ENCODE measurements at places on chromosomes 12 and 14.

- no peak for DNase-seq
Observed at GRCh38 chr14:98847521-98848468, 424.2 kb downstream of the BCL11B start.

GRCh38 chr14:63493246-63493645 is 49.9 kb downstream of the PPP2R5E start:
- no peak for DNase-seq

GRCh38 chr12:12315838-12316237 is 34.2 kb downstream of the MANSC1 start:
- DNase-seq, result no peak

GRCh38 chr14:80278293-80279023 is 67.2 kb upstream of the DIO2 start:
- DNase-seq, result no peak

GRCh38 chr12:11729008-11729407 is 79.5 kb downstream of the ETV6 start:
- DNase-seq, result no peak

DNA sequence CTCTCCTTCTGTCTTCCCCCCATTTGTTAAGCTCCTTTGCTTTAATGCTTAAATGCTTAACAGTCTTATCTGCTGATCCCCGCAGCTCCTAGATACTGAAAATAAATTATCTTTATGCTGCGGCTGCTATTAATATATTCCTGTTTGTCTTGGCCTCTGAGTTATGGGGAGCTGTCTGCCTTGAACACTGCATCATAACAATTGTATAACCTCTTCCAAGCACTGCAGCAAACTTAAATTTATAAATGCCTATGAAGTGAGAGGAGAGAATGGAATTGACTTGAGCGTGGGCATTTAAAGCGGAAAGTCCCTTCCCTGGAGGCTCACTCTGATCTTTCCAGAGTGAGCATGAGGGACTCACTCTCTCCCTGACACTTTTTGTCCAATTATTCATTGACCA is 23.1 kb upstream of the DCP1B start:
- no peak for DNase-seq

- no peak for DNase-seq
Observed at GRCh38 chr14:60637479-60638315, 11.6 kb downstream of the SIX1 start.

DNA sequence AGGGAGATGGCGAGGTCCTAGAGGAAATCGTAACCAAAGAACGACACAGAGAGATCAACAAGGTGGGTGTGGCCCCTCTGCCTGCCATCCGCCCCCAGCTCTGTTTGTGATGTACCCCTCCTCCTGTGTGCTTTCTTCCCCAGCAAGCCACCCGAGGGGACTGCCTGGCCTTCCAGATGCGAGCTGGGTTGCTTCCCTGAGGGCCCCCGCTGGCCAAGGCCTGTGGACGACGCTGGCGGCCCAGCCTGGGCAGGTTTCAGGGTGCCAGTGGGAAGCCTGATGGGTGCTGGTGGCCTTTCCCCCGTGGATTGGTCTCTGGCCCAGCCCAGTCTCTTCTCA is 2.0 kb downstream of the ARL6IP4 start:
- DNase-seq, result no peak

- no peak for DNase-seq
Observed at GRCh38 chr12:109232731-109233130, 76.4 kb downstream of the FOXN4 start.

DNA sequence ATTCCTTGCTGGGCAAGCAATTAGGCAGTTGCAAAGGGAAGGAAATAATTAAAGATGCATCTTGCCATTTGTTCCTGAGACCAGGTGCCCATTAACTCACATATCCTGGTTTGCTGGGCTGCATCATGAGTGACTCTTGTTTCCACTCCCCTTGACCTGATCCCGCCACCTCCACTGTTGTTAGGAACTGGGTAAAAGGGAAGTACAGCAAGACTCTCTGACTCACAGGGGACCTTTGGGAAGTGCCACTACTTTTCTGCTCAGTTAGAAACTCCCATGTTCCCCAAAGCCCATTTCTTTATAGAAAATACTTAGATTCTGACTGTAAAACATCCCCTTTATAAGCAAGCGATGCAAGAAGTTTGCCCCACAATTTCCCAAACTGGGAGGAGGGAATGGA is 186.0 kb upstream of the BCL2L14 start:
- no peak for DNase-seq

DNA sequence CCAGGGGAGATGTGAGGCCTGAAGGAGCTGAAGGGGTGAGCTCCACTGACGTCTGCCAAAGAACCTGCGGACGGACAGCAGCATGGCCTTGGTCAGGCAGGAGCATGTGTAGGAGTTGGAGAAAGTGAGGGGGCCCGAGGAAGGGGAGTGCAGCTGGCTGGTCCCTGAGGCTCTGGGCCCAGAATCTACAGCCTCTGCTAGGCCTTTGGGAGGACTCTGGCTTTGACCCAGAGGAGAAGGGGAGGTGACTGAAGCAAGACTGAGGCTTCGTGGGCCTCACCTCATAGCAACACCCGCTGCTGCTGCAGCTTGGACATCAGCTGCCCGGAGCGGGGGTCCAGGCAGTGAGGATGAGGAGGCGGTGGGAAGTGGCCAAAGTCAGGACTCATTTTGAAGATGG is 216.6 kb upstream of the FKBP4 start:
- no peak for DNase-seq

DNA sequence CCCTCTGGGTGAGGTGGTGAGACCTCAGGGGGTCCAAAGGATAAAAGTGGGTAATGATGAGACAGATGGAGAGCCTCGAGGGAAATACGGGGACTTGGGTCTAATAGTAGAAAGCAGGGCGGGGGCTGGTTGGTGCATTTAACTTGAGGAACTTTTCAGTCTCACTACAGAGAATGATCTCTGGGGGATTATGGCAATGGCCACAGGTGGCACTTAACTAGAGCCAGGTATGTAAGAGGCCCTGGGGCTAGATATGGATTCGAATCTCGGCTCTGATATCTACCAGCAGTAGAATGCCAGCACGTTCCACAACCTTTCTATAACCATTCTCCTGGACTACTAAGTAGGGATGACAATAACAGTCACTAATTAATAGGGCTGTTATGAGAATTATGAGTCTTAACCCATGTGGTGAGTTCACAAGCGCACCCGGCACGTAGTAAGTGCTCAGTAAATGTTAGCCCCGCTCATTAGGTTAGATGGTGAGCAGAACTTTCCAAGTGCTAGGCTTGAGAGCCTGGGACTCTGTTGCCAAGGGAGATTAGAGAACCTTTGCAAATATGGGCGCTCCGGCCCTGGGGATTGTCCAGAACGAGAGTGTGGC is 888 bp upstream of the PLXNC1 start:
- no peak for DNase-seq

DNA sequence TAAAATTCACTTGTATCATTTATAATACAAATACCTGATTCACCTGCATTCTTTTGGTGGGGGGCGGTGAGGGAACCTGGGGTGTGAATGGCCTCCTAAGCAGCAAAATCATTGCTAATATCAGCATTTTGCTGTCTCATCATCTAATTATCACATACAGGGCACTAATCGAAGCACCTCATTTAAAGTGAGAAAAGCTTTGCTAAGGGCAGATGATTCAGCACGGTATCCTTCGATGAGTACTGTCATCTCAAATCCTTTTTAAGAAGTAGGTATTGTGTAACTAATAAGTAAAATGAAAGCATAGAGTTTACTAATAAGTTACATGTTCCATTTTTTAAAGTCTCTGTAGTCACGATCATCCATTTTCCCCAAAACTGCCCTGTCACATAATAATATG is 278.1 kb upstream of the SOX5 start:
- DNase-seq, result no peak

Measured in GM04504 (cell line).